ENCODE measurements at places on chromosomes 16 and 17.

DNA sequence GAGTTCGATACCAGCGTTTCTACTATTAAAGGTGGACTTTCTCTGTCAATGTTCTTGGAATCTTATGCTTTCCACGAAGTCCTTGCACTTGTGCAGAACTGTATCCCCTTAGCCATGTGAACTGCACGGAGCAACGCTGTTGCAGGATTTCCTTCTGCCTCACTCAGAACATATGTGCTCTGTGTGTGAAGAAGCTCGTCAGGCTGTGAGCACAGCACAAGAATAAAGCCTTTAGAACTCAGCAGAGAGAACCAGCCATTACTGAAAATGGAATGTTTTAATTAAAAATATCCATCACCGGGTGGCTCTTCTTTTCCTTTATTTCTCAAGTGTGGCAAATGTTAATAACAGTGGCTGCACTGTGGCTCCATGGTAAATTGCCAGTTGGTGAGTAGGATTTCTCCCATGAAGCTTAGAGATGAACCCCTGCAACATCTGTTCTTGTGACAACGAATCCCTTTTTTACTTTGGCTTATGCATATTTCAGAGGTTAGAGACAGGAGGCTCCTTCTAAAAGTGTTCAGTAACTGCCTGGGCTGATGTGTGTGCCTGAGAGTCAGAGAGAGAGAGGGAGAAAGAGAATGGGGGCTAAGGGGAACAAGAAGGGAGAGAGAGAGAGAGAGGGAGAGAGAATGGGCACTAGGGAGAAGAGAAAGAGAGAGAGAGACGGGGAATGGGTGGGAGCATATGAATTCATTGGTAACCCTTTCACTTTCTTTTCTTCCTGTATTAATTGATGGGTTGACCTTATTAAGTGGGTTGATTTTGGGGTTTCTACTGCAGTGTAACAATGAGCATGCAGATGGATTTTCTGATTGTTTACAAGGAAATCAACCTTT lies 50.0 kb downstream of the RPTOR start:
- no peak for DNase-seq

- no peak for DNase-seq
Measured at GRCh38 chr16:85201574-85201973, 89.3 kb upstream of the CIBAR2 start.

DNA sequence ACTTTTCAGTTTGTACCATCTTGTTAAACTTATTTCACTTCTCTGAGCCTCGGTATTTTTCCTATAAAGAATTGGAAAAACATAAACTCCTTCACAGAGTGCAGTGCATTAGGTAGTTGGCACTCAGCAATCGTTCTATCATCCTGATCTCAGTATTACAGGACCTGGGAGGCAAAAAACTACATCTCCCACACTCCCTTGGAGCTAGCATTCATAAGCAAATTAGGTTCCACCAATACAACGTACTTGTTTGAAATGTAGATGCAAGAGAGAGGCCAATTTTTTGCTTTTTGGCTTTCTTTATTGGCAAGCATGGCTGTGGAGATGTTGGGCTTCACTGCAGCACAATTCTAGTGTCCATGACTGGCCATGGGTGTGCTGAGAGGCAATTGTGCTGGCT lies 285.2 kb downstream of the CA10 start:
- DNase-seq = no peak

DNA sequence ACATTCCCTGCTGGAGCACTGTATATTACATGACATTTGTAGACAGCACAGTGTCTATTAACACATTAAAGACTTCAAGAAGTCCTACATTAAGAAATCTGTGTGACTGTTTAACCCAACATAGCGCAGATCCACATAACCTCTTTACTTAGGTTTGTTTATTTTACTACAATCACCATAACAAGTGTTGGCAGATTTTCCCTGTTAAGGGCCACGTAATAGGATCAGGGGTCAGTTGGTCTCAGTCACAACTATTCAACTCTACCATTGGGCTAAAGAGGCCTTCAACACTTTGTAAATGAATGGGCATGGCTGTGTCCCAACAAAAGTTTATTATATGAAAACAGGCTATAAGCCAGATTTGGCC lies 51.3 kb upstream of the ADORA2B start:
- no peak for DNase-seq

DNA sequence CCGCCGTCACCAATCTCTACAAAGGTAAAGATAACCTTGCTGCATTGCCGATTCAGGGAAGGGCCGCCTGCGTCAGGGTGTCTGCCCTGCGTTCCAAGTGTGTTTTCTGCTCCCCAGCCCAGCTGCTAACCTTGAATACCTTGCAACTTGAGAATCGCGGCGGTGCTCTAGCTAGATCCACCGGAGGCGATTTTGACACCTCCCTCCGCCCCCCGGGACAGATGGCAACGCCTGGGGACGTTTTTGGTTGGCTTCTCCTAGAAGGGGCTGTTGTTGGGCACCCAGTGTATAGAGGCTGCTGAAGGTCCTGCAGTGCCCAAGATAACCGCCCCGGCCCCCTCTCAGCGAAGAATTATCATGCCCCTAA lies 1.5 kb downstream of the HAPSTR1 start:
- DNase-seq = no peak

DNA sequence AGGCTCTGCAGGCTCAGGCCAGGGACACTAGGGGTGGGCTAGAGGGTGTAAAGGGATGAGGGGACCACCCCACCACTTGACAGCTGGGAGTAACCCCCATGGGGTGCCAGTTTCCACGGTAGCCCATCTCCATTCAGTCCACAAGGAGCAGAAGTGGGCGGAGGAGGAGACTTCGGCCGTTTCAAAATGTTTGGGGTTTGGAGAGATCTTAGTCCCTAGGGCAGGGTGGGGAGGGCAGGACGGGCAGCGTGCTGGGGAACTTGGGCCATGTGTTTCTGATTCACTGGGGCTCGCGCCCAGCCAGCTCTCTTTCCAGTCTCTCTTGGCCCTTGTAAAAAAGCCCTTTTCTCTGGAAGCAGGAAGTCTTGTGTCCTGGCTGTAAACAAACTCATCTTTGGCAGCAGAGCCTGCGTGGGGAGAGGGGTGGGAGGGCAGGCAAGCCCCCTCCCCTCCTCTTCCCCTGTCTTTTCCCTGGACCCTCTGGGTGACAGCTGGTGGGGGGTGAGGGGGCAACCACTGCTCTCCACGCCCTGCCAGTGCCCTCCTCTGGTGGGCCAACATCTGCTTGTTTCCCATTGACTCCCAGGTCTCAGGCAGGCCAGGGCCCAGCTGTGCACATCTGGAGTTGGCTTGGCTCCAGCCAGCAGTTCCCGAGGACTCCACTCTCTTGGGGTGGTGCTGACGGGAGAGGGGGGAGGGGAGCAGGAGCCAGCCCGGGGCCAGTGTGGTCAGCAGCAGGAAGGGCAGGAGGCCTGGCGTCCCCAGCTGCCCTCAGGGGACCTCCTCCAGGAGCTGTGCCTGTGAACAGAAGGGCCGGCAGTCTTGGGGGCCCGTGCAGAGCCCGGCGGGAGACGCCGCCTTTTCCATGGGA lies 8.1 kb downstream of the CYGB start:
- no peak for DNase-seq

DNA sequence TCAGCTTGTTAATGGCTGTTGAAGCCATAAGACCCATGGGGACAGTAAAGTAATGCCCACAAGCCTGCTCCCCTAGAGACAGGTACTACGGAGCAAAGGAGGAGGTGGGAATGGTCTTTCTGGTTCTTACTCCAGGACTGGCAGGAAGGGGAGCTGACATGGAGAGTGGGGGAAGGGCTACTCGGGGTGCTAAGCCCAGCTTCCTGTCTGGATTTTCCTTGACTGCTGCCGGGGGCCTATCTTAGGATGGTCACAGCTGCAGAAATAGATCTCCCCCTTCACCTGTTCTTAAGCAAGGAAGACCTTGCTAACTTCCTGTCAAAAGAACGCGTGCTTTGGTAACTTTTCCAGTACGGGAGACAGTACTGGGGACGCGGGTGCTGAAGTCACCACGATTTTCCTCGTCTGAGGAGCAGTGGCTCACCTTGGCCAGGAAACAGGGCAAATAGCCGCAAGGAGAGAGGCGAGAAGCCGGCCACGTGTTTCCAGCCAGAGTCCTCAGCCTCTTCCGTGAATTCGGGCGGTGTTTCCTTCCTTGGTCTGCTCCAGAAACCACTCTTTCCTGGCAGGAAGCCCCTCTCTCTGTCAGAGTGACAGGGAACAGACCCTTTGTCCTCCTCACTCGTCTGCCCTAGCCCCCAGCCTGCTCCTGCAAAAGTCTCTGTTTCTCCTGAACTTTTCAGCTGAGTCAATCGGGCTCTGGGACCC lies 656 bp upstream of the PRR29 start:
- no peak for DNase-seq

DNA sequence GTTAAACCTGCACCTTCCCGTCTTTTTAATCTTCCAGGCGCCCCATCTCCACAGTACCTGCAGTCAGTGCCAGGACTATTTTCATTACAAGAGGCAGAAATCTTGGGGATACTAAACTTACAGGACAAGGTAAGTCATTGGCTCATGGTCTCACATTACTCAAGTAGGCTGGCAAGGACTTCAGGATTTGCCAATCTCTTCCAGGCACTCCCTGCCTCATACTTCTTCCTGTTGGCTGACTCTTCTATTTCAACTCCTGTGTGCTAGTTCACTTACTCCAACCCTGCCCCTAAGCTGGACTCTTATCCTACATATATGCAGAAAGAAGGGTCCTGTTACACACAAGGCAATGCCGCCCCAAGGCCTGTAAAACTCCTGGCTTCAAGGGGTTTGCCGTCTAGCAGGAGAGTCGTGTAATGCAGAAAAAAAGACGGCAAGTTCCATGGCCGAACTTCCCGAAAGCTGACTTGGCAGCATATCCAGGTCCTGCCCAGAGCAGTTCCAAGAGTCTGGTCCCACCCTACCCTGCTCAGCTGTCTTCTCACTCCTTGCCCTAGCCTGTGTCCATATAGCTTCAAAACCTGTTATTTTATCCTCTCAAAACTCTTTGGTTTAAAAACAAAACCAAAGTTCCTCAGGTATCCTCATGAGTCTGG lies 14.8 kb downstream of the ERN1 start:
- DNase-seq = no peak

DNA sequence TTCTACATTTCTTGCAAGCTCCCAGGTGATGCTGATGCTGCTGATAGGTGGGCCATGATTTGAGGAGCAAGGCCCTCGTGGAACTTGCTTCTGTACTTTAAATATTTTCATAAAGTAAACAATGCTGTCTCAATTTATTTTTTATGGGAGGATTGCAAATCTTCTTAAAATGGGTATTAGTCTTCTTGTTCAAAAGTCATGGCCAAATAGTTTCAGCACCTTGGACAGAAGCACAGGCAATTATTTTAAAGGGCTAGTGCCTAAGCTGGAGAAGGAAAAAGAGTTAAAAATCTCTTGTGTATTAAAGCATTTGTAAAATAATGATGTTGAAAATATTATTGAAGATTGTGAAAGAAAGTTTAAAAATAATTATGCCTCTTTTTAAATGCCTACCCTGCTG lies 50.5 kb downstream of the GPR139 start:
- no peak for DNase-seq

DNA sequence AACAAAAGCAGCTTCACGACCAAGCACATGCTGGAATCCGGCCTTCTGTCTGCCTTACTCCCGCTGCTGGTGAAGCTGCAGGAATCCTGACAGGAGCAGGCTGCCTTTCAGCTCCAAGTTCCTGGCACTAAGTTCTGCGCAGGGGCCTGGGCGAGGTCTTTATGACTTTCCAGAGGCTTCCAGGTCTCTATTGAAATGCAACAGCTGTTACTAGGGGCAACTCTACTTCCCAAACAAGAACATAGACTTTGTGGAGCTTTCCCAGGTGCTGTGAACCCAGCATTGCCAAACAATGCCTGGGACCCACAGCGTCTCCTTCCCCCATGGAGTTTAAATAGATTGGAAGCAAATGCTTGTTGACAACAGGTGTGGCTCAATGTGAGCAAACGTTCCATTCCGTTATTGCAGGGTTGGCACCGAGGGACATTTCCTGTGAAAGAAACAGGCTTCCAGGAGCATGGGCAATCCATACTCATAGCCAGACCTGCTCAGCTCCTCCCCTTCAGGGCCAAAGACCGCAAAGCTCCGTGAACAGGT lies 156.0 kb downstream of the CDH13 start:
- DNase-seq = peak; percentile 55

DNA sequence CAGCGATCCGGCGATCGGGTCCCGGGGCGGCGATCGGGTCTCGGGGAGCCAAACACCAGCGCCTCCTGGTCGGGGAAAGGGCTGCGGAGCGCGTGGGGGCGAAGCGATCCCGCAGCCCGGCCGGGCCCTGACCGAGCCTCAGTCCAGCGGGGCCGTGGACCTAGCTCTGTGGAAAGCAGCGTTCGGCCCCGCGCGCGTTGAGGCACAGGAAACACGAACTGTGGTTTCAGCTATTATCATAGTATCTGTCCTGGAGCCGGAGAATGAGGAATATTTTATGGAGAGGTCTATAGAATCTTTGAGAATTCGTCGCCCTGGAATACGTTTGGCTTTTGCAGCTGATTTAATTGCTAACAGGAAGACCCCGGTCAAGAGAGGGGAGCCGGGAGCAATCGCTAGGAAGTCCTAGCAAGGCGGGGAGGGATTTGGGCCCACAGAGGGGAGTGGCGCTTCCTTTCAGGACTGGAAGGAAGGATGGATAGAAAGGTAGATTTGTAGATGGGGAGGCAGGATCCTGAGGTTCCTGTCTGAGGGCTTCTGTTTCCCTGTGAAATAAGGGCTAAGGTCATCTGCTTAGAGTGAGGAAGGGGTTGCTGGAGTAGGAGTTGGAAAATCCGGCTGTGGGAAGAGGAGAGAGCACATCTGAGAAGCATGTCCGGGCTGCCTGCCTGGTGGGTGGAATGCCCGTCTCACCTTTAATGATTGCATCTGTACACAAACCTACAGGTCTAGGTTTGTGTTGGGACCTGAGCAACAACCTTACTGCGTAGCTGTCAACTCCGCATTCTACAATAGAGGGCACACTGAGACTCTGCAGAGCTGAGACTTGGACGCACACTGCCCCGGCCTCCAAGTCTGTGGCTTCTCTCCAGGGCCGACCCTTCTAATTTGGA lies 770 bp downstream of the CCNF start:
- DNase-seq = no peak

DNA sequence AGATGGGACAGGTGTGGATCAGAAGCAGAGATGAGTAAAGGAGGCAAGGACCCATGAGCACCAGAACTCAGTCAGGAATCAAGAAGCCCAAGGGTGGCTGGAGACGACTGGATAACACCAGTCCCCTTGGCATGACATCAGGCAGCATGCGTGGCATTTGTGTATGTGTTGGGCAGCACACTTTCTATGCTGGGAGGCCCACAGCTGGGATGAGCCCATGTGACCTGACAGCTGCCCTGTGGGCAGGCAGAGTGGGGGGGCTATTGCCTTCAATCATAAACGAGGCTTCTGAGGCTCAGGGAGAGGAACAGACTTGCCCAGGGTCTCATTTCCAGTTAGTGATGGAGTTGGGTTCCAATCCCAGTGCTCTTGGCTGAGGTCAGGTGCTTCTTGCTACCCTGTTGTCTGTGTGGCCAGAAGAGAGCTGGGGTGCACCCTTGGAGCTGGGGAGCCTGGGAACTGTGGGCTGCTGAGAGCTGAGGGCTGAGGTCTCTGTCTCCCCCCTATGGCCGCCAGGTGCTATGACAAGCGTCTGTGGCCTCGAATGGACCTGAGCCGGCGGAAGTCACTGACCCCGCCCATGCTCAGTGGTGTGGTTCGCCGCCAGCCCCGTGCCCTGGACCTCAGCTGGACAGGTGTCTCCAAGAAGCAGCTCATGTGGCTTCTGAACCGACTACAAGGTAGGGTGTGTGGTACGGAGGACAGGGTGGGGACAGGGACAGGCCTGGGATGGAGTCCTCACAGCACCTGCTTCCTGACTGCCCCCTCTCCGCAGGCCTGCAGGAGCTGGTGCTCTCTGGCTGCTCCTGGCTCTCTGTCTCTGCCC lies 7.1 kb upstream of the ORAI3 start:
- DNase-seq = no peak

All from NT2/D1 (cell line).